ENCODE measurements at places on chromosomes 7 and 10.
A peak's percentile ranks its signal among the peaks of the same experiment; 100 is the strongest.

- H3K36me3 ChIP-seq, result no peaks in the 10 kb centered on the region
- H3K27me3 ChIP-seq, result no peaks in the 10 kb centered on the region
- peak overlapping the region; percentile 66 for H3K4me3 ChIP-seq
- DNase-seq, result no peak
Observed at GRCh38 chr7:132655131-132655727, 79.0 kb upstream of the PLXNA4 start.

- DNase-seq, result no peak
- no peak overlapping the region for H3K27ac ChIP-seq
- H3K27me3 ChIP-seq, result no peaks in the 10 kb centered on the region
- peaks cover 16% of the 10 kb centered on the region for H3K4me1 ChIP-seq
- no peak overlapping the region for H3K4me3 ChIP-seq
Observed at GRCh38 chr7:7911369-7912123, 57.0 kb upstream of the GLCCI1 start.

DNA sequence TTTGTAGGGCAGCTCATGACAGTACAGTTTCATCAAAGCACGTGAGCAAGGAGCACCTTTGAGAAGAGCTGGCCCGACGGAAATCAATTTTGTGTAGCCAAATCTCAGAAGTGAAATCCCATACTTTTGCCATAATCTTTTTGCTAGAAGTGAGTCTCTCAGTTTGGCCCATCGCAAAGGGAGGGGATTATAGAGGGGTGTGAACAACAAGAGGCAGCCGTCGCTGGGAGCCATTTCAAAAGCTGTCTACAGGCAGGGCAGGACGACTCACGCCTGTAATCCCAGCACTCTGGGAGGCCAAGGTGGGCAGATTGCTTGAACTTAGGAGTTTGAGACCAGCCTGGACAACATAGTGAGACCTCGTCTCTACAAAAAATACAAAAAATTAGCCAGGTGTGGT lies 599.8 kb downstream of the GALNT17 start:
- no peak overlapping the region for H3K4me3 ChIP-seq
- no peaks in the 10 kb centered on the region for H3K36me3 ChIP-seq
- peaks cover 2% of the 10 kb centered on the region for H3K27me3 ChIP-seq
- peaks cover 12% of the 10 kb centered on the region for H3K4me1 ChIP-seq

DNA sequence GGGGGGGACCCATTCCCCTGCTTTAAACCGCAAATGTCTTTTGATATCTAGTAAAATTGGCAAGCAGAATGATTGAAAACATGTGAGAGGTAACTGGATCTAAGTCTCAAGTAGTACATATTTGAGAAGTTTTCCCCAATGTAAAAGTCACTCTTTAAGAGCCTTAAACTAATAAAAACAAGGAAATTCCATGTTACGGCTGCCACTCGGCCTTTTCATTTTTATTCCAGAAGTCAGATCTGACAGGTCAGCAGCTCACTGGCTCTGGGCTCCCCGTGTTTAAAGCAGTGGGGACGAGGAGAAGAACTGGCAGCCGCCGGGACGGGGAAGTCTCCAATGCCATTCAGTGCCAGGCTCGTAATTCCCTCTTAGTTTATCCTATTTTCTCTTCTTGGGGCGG lies 80.7 kb downstream of the CUX1 start:
- H3K4me1 ChIP-seq, result peaks cover 66% of the 10 kb centered on the region
- no peaks in the 10 kb centered on the region for H3K36me3 ChIP-seq
- no peak for DNase-seq
- H3K27me3 ChIP-seq, result no peaks in the 10 kb centered on the region
- peak overlapping the region; percentile 95 for H3K27ac ChIP-seq

DNA sequence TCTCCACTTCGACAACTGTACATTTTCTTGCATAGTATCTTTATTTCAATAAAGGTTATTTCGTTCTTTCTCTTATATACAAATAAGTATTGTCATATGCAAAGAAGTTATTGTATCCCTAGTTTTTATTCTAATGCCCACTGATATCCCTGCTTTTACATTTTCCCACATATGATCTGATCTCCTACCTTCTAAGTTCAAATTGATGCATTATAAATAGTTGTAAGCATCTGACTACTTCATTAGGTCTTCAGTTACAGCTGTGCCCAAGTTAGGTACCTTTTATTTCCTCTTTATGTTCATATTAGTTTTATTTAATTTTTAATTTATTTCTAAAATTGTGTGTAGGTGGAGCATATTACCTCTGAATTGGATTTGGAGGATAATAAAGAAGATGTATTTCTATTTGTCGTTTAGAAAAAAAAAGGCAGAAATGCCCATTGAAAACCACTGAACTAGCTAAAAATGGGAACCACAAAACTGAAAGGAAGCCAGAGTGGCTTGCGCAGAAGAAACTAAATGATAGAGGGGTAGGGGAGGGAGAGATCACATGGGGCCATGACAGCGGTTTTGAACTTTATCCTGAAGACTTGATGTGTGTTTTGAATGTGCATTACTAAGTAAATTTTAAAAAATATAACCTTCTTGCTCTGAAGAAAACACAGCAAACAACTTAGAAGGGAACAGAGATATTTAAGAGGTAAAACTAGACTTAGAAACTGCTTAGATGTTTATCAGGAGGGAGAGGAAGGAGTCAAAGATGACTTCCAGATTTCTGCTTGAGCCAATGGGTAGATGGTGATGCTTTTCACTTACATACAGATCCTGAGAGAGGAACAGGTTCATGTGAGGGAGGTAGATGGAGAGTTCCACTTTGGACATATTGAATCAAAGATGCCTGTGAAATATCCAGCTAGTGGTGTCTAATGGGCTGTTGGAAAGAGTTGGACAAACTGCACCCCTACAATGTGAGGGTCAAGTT lies 9.3 kb upstream of the ZC3HAV1L start:
- no peak overlapping the region for H3K27ac ChIP-seq
- peaks cover 19% of the 10 kb centered on the region for H3K36me3 ChIP-seq
- no peak overlapping the region for H3K4me3 ChIP-seq
- DNase-seq, result no peak

DNA sequence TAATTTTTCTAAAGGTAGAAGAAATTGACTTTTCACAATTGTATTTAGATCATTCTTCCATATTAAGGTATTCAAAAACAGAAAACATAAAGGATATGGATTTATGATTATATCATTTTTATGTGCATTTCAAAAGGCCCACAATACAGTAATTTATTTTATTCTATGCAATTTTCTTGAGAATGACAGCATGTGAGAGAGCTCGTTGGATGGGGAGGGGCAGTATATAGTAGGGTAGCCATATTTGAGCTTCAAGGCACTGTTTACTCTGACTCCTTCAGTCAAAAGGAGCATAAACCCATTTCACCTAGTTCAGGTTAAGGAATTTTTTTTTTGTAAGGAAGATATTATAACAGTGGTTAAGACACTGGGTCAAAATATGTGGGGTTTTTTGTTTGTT lies 140.8 kb upstream of the KAT6B start:
- H3K4me1 ChIP-seq, result peaks cover 5% of the 10 kb centered on the region
- H3K27me3 ChIP-seq, result no peaks in the 10 kb centered on the region
- no peak for DNase-seq

GRCh38 chr10:93992400-93993030 lies 1.2 kb upstream of the PLCE1 start:
- H3K27ac ChIP-seq, result peak overlapping the region; percentile 81
- no peaks in the 10 kb centered on the region for H3K36me3 ChIP-seq
- H3K4me1 ChIP-seq, result peaks cover 53% of the 10 kb centered on the region
- no peaks in the 10 kb centered on the region for H3K27me3 ChIP-seq
- peak overlapping the region; percentile 68 for H3K4me3 ChIP-seq

DNA sequence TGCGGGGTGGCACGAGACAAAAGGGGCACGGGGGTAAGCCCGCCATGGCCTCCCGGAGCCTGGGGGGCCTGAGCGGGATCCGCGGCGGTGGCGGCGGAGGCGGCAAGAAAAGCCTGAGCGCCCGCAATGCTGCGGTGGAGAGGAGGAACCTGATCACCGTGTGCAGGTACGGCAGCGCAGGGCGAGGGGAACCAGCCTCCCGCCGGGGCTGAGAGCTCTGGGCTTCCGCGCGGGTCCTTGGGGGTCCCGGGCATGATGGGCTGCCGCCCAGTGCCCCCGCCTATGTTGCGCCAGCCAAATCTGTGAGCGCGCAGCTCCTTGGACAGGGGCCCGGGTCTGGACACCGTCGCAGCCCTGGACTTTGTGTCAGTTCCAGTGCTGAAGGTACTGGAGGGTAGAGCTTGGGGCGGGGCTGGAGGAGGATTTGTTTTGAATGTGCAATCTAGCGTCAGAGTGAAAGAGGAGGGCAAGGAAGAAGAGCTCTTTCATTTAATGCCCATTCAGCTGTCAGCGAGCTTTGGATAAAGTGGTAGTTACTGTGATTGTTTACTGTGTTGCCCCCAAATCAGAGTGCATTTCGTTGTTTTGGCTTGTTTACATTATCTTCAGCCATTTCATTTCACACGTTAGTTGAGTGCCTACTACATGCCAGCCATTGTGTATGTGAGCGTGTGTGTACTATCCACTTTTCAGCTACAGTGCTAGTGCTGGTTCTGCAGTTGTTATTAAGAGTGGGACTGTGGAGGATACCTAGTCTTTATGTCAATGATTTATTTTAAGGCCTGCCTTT lies 777 bp downstream of the RUNDC3B start:
- H3K36me3 ChIP-seq, result no peaks in the 10 kb centered on the region
- H3K4me1 ChIP-seq, result peaks cover 10% of the 10 kb centered on the region
- no peak for DNase-seq
- peaks cover 14% of the 10 kb centered on the region for H3K27me3 ChIP-seq

DNA sequence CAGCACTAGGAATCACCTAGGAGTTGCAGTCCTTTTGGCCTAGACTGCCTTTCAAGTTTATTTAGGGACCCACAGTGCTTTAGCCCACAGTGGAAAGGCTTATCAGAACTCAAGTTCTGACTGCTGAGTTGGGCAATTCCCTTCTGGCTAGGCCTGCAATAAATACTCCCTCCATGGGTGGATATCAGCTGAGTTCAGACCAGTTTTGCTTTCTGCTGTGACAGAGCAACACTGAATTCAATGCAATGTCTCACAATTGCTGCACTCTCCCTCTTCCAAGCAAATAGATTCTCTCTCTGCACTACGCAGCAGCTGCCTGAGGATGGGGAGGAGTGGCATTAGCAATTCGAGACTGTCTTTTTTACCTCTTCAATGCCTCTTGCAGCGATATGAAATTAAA lies 1153.3 kb downstream of the SORCS1 start:
- no peaks in the 10 kb centered on the region for H3K27me3 ChIP-seq
- H3K36me3 ChIP-seq, result no peaks in the 10 kb centered on the region
- no peak for DNase-seq
- H3K4me3 ChIP-seq, result no peak overlapping the region

DNA sequence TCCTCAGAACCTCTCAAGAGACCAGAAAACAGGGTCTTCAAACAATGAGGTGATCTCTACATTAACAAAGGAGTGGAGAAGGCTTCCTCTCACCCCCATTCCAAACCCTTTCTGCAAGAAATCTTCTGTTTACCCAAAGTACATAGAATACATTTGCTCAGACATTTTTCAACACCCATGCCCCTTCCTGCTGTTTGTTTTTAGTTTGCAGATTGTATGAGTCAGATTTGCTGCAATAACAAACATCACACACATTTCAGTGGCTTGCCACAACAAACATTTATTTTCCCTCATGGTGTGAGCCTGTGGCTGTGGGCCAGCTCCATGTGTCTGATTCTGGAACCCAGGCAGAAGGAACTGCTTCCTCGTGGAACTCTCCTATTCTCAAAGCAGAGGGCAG lies 68.2 kb upstream of the BAIAP2L1 start:
- no peak overlapping the region for H3K4me3 ChIP-seq
- H3K27me3 ChIP-seq, result peaks cover 44% of the 10 kb centered on the region
- no peak for DNase-seq
- no peaks in the 10 kb centered on the region for H3K36me3 ChIP-seq

DNA sequence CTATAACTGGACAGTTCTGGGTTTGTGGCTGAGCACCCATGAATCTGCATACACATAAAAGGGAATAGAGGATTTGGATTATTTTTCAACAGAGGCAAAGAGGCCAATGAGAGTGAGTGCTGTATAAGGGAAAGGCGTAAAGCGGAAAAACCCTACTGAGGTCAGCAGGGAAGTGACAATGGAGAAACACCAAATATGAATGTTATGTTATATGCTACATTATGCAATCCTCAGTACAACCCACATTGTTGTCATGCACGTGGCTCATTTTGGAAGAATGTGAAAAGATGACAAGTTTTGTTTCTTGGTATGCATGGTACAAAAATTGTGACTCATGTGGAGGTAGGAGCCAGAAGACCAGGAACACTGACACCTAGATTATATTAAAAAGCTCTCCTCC lies 113.6 kb upstream of the AMPH start:
- H3K27me3 ChIP-seq, result no peaks in the 10 kb centered on the region
- no peak for DNase-seq
- peaks cover 28% of the 10 kb centered on the region for H3K36me3 ChIP-seq
- no peak overlapping the region for H3K4me3 ChIP-seq
- peaks cover 5% of the 10 kb centered on the region for H3K4me1 ChIP-seq
- no peak overlapping the region for H3K27ac ChIP-seq

GRCh38 chr10:116848032-116848943 lies 1.0 kb upstream of the ENO4 start:
- H3K4me1 ChIP-seq, result peaks cover 25% of the 10 kb centered on the region
- DNase-seq, result no peak
- H3K27ac ChIP-seq, result peak overlapping the region; percentile 76
- H3K4me3 ChIP-seq, result peak overlapping the region; percentile 87
- no peaks in the 10 kb centered on the region for H3K27me3 ChIP-seq

DNA sequence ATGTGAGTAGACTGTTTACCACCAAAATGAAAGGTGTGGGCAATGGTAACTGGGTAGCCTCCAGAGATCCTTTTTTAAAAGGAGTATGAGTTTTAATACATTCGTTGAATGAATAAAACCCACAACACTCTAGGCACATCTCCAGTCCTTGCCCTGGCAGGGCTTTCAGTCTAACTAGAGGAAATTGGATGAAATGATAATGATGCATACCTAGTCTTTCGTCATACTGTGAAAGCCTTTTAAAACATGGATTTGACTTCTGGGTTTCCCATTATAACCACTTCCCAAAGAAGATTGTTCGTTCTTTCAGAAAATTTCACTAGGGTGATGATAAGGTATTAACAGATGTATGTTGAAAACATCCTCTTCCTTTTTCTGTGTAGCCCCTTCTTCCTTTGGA lies 110.8 kb downstream of the REEP3 start:
- no peak overlapping the region for H3K4me3 ChIP-seq
- no peaks in the 10 kb centered on the region for H3K27me3 ChIP-seq
- no peaks in the 10 kb centered on the region for H3K36me3 ChIP-seq
- H3K27ac ChIP-seq, result no peak overlapping the region
- peaks cover 44% of the 10 kb centered on the region for H3K4me1 ChIP-seq
- DNase-seq, result no peak

DNA sequence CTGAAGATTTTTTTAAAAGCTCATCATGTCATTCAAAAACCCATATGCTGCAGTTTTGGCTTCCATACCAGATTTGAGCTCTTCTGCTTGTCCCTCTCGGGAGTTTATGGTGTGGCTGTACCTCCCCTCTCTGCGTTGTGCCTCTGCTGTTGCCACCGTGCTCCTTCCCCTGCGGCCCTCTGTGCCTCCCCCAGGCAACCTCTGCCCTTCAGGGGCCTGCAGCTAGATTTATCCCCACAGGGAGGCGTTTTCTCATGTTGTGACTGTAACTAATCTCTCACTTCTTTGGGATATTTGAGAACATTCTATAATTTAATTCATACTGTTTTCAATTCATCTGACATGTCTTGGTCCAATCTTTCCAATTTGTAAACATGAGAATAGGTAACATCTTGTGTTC lies 52.7 kb downstream of the TASOR2 start:
- no peaks in the 10 kb centered on the region for H3K27me3 ChIP-seq
- no peak overlapping the region for H3K4me3 ChIP-seq
- no peak overlapping the region for H3K27ac ChIP-seq
- peaks cover 20% of the 10 kb centered on the region for H3K36me3 ChIP-seq
- DNase-seq, result no peak
- no peaks in the 10 kb centered on the region for H3K4me1 ChIP-seq

Data from chondrocyte (in vitro differentiated cells).